ENCODE measurements at places on chromosomes 3 and 15.

GRCh38 chr15:57316451-57316850 is 59.9 kb upstream of the CGNL1 start:
- DNase-seq: no peak

DNA sequence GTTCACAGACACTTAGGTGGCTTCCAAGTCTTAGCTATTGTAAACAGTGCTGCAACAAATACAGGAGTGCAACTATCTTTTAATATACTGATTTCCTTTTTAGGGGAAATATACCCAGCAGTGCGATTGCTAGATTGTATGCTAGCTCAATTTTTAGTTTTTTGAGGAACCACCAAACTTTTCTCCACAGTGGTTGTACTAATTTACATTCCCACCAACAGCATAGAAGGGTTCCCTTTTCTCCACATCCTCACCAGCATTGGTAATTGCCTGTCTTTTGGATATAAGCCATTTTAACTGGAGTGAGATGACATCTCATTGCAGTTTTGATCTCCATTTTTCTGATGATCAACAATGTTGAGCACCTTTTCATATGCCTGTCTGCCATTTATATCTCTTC is 58.9 kb downstream of the ZNF148 start:
- DNase-seq: no peak

- DNase-seq: peak; percentile 24
Observed at GRCh38 chr3:119810018-119810435, 28.1 kb downstream of the NR1I2 start.

GRCh38 chr15:98506711-98507110 is 141.6 kb upstream of the IGF1R start:
- no peak for DNase-seq

DNA sequence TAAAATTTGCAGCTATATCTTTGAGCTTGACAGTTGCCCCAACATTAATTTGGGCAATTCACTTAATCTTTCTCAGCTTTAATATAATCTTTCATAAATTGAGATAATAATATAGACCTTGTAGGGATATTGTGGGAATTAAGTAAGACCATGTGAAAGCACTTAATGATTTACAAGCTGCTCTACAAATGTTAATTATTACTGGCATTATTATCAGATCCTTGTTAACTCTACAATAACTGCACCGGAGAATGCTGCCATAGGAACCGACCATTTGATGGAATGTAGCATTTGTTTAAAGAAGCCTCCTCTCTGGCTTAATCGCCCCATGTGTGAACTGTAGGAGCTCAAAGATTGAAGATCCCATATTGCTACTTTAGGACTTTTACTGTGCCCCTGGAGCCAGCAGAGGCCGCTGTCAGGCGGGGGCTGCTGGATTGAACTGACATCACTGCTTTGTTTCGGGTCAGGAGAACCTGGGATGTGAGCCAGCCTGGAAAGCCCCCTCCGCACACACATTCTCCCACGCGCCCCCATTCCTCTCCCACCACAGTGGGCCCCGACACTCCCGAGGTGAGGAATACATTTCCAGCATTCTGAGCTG is 154.2 kb upstream of the TNIK start:
- DNase-seq: peak; percentile 19

GRCh38 chr3:161066930-161067329 is 38.2 kb downstream of the B3GALNT1 start:
- no peak for DNase-seq

- DNase-seq: no peak
Observed at GRCh38 chr15:50149090-50149489, 30.1 kb upstream of the ATP8B4 start.

GRCh38 chr3:55267206-55267930 is 219.7 kb downstream of the WNT5A start:
- no peak for DNase-seq

DNA sequence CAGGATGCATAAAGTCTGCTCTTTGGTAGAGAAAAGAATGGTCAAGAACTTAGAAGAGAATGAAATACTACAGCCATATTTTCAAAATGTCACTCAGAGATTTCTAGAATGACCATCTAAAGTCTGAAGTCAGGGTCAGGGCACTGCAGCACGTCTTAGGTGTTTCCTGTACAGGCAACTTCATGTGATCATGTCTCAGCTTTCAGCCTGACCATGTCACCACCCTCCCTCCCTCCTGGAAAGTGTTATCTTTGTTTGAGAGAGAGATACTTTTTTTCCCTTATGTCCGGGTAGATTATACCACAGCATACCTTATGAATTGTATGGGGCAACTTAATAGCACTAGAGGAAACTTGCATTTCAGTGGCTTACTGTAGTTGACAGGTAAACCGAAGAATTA is 558.0 kb upstream of the TGFBR2 start:
- no peak for DNase-seq

DNA sequence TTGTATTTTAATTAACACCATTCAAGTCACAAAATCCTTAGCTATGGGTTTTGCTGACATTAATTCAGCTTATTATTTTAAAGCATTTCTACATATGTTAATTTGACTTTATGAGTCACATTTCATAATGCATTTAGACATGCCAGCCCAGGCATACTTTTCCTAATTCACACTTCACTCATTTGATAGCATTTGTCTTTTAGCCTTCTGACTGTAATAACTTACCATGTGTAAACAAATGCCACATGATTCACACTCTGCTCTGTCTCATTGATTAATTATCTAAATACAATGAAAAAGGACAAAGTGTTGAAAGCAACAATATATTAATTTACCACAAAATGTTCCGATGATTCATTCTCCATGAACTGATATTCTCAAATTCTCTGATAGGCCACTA is 927.8 kb upstream of the EPHA6 start:
- no peak for DNase-seq

- DNase-seq: no peak
Observed at GRCh38 chr3:184347321-184348056, 10.1 kb downstream of the FAM131A start.

GRCh38 chr3:157912514-157913451 is 193.4 kb downstream of the SHOX2 start:
- DNase-seq: no peak

- no peak for DNase-seq
Observed at GRCh38 chr15:40096094-40096891, 12.4 kb downstream of the BMF start.

- DNase-seq: no peak
Observed at GRCh38 chr3:23723930-23724329, 81.8 kb upstream of the UBE2E1 start.

DNA sequence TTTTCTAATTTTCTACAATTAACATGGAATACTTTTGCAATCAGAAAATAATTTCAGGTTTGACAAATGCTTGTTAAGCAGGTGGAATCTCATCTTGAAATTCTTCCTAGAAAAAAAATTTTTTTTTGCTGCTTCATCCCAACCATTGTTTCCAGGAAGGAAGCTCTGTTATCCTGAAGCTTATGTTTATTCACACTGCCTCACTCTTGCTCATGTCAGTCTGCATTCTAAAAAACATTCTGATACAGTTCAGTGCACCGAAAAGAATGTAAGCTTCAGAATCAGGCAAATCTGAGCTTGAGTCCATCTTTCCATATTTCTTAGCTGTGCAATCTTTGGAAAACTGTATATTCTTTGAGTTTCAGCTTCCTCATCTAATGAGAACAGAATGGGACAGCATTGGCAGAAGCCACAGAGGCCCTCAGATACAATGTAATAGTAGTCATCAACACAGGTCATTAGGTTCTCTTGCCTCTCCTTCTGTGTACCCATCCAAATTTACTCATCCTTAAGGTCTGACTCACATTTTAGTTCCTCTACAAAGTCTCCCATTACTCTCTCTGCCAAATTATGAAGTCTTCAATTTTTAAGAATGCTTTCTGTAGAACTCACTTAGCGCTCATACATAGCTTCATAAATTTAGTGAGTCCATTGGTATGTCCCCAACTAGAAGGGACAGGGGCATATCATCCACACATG is 881.8 kb upstream of the NR2F2 start:
- DNase-seq: no peak

DNA sequence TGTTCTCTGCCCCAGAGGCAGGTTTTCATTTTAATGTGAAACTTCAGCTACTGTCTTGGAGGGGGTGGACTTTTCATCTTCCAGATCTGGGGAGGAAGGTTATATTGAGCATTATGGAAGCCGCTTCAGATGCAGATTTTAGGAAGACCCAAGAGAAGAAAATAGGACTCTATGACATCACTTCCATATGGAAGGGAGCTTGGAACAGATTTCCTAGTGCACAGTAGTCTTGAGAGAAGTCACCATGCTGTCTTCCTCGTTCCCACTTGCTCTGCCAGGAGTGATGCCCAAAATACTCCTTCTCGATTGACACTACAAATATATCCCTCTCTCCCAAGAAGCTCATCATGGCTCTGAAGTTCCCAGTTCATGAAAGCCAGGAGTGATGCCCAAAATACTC is 197.2 kb downstream of the ATP10A start:
- no peak for DNase-seq

GRCh38 chr15:50940506-50940905 is 32.0 kb downstream of the AP4E1 start:
- no peak for DNase-seq

- DNase-seq: no peak
Observed at GRCh38 chr3:89467898-89468363, 360.5 kb downstream of the EPHA3 start.

GRCh38 chr15:47872208-47872607 is 154.9 kb downstream of the SEMA6D start:
- DNase-seq: no peak

DNA sequence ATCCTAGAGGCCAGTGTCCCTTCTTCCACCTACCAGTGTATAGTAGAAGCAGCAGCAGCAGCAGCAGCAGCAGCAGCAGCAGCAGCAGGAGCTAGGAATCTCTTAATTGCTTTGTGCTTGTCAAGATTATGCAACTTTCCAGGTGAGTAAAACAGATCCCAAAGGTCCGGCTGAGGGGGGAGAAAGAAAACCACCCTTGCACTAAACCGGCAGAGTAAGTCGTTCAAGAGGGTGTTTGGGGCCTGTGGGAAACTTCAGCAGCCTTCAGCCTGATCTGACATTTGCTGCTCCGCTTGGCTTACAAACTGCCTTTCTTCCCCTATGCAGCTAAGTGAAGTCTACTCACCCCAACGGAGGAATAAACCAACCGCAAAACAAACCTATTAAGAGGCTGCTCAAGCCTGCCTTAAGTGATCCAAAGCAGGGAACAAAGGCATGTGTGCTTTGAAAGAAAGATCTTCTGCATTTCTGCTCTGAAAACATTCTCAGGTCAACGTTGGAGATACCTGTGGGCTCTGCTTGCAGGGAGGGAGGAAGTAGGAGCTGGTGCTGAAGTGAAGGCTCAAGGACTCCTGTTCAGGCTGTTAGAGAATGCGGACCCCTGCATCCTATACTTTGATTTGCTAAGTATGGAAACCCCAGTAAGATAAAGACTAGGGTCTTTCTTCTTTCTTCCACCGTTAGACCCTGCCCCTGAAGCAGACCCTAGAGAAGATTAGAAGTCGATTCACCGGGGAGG is 35.7 kb upstream of the DLG1 start:
- no peak for DNase-seq

GRCh38 chr15:65076486-65077290 is at the start of gene KBTBD13:
Gene KBTBD13 (plus strand): TSS chr15:65076746. CDS start chr15:65076816, 70 bp downstream.
- DNase-seq: no peak

- DNase-seq: no peak
Observed at GRCh38 chr3:125022206-125022605, 33.6 kb downstream of the HEG1 start.

All from caudate nucleus (tissue), 63 donors.